Kasumi-1 (cell line): ENCODE measurements at places on chromosomes 3 and 15.

DNA sequence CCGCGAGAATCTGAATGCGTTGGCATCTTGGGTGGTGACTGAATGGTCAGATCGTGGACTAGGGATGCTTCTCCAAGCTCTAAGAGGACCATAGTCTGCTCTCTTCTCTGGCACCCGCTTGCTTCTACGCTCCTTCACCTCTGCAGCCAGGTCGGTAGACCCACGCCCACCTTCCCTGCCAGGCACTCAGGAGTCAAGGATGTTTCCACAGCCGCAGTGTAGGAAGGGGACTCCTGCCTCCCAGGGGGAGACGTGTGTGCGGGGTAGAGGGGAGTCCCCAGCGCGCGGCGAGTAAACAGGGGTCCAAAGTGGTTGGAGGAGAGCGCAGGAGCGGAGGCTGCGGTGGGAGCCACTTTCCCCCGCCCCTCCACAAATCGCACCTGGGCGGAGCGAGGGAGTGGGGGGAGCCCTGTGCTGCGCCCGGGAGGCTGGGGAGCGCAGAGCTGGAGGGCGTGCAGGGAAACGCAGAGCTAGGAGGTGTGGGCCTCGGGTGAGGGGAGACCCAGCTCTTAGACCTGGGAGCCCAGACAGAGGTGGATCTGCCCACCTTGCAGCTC, 1.7 kb downstream of the LRRC3B start:
- no peak for DNase-seq

DNA sequence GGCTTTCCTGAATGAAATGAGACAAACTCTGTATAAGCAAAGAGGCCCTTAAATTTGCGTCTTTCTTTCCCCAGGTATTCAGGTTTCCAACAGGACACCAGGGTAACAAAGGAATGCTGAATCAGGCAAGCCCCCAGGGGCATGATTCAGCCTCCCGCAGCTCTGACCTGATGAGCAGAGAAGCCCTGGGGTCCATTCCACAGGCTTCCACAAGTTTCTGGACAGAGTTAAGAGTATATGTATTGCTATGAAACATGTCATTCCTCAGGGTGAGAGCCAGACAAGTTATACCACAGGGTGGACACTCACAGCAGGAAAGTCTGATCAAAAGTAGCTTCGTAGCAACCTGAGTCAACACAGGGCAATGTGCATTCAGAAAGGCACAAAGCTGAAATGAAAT, 68.1 kb upstream of the CTNNB1 start:
- DNase-seq = no peak

DNA sequence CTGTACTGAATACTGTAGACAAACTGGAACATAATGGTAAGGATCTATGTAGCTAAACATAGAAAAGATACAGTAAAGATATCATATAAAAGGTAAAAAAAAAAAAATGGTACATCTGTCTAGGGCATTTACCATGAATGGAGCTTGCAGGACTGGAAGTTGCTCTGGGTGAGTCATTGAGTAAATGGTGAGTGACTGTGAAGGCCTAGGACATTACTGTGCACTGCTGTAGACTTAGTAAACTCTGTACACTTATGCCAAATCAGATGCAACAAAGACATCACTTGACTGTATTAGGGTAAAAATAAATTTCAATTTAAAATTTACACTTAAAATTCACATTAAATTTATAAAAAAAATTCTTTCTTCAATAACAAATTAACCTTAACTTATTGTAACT, 281.3 kb upstream of the LMCD1 start:
- no peak for DNase-seq

GRCh38 chr3:179046497-179047353, 24.9 kb downstream of the ZMAT3 start:
- DNase-seq = no peak

- no peak for DNase-seq
Measured at GRCh38 chr3:191339316-191339917, 9.1 kb upstream of the UTS2B start.
